ENCODE measurements at places on chromosomes 7 and 10.

- DNase-seq, result no peak
Observed at GRCh38 chr7:70068531-70068930, 470.3 kb downstream of the AUTS2 start.

DNA sequence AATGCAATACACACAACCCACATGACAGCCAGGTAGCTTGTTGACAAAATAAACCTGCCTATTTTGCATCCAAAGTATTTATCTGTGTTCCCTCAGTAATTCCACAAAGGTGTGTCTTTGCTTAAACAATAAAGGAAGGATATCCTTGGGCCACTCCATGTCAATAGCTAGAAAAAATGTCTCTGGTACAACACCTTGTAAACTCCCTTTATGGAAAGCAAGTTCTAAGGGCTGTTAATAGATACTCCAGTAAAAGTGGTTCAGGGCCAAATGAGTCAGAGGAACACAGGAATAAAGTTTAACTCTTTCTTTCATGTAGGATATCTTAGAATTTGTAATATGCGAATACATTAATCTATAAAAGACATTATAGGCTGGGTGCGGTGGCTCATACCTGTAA lies 96.9 kb upstream of the LRRTM3 start:
- no peak for DNase-seq

DNA sequence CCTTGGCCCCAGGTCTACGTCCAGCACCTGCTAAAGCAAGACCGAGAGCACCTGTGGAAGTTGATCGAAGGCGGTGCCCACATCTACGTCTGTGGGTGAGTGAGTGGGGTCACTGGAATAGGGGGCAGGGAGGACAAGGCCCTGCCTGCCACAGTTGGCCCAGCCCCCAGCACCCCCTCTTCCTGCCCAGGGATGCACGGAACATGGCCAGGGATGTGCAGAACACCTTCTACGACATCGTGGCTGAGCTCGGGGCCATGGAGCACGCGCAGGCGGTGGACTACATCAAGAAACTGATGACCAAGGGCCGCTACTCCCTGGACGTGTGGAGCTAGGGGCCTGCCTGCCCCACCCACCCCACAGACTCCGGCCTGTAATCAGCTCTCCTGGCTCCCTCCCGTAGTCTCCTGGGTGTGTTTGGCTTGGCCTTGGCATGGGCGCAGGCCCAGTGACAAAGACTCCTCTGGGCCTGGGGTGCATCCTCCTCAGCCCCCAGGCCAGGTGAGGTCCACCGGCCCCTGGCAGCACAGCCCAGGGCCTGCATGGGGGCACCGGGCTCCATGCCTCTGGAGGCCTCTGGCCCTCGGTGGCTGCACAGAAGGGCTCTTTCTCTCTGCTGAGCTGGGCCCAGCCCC lies 8.1 kb downstream of the TMEM120A start:
- no peak for DNase-seq

DNA sequence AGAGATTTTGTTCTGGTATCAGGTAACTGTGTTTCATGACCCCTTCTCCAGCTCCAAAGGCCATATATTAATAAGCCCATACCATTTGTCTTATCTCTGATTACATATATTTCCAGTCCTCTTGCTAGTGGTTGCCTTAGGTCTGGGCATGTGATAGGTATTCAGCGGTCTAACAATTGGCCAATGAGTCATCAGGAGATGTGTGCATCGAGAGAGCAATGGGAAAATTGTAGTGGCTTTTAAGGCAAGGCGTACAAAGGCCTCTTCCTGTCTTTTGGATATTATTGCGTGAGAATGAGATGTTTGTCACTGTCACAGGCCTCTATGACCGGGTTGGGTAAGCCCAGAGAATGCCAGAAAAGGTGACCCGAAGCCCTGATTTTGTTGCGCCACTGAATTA lies 38.6 kb upstream of the SFRP5 start:
- peak; percentile 19 for DNase-seq

DNA sequence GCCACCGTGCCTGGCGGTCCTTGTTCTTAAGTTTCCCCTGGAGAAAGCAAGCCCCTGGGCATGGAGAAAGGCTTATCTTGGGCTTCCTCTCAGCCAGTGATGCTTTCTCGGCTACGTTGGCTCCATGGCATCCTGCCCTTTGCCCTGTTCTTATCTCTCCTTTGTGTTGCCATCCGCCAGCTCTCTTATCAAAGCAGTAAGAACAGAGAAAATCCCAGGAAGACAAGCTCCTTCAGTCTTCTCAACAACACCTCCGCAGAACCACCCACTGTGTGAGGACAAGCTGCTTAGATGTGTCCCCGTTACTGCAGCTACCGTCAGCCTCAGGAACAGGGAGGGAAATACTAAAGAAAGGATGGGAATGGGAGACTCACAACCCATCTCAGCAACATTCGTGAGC lies 3.3 kb downstream of the PLEKHS1 start:
- no peak for DNase-seq

DNA sequence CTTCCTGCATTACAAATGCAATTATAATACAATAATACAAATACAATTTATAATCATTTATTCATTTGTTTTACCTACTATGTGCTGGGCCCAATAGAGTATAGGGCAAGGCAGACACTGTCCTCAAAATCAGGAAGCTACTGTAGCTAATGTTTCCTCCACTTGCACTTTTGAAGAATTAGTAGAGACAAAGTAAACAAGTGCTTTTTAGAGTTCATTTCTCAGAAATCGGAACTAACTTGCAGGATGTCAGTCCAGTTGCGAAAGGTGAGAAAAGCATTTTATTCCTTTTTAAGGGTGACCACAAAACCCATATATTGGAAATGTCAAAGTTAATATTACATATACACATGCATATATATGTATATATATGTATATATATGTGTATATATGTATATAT lies 14.2 kb downstream of the ADRB1 start:
- DNase-seq, result peak; percentile 79

DNA sequence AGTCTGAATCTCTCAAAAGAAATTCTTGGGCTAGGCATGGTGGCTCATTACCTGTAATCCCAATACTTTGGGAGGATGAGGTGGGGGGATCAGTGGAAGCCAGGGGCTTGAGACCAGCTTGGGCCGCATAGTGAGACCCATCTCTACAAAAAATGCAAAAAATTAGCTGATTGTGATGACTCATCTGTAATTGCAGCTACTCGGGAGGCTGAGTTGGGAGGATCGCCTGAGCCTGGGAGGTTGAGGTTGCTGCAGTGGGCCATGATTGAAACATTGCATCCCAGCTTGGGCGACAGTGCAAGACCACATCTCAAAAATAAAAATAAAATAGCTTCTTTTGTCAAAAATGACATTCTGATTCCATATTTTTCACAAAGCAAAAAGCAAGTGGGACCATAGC lies 644.8 kb upstream of the FOXK1 start:
- DNase-seq, result no peak

DNA sequence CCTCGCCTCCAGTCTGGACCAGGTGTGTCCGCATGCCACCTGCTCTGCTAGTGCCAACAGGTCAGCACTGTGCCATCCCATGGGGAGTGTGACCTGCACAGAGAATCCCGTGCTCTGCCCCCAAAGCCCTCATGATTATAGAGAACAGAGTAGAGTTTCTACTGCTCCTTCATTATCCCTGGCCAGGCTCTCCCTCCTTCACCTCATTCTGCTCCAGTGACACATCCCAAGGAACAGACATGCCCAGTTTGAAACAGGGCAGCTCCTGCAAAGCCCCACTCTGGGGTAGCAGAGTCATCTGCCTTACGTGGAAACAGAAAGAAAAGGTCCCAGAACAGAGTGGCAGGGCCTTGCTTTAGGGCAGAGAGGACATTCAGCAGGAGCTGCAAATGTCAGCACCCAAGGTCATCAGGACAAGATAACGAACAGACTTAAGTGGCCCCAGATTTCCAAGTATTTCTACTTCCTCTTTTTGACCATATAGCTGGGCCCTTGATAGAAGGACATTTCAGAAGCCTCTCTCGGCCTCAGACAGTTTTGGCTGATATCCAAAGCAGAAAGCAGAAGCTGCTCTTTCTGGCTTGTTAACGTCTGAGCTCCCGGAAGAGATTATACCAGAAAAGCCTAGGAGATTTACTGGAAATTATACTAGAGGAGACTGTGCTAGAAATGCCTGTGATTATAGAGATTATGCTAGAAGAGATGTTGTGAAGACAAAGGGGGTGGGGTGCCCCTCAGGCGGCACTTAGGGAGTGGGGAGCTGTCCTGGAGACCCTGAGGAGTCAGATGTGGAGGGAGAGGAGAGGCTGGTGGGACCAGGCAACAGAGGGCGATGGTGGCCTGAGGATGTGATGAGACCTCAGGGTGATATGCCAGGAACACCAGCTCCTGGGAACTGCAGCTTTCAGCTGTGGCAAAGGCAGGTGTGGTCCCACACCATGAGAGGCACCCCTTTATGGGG lies 12.6 kb downstream of the TMEM176B start:
- DNase-seq, result peak; percentile 98

DNA sequence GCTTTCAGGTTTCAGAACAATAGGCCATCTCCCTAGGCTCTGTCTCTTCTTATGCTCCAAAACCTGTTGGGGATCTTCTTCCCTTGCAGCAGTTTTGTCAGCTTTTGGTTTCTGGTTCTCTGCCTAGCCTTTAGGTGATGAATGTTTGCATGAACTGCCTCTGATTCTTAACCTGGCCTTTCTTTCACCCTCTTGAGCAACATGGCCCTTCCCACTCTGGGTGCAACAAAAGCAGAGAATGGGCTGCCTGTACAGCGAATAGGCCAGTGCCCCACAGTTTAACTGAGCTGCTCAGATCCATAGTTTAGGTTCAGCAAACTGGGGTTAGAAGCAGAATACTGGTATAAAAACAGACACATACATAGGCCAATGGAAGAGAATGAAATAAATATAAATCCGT lies 18.1 kb upstream of the NUP205 start:
- DNase-seq, result no peak

- DNase-seq, result peak; percentile 70
Observed at GRCh38 chr7:133645884-133646391, 393.1 kb downstream of the EXOC4 start.

DNA sequence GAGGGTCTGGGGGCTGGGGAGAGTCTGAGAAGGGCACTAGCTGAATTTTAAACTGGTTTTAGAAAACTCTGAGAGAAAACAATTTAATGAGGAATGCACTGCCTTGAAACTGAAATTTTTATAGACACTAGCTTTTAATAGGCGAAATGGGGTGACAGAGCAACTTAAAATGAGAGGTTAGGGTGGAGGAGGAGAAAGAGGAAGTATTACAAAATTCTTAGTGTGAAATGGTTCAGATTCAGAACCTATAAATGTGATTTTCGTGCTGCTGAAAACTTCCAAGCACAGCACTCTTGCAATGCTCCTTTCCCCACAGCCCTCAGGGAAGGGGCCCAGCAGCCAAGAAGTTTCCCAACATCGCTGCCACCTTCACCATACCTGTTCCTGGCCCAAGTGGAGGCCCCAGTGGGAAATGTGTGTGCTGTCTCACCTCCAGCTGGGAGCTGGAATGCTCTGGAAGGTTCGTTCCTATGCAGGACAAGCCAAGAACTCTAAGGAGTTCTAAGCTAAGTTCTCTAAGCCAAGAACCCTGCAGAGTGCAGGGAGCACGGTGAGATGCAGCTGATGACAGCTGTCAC lies 60.0 kb downstream of the ATXN7L1 start:
- peak; percentile 50 for DNase-seq

GRCh38 chr10:117454502-117454901 lies 79.3 kb upstream of the PDZD8 start:
- peak; percentile 77 for DNase-seq

- peak; percentile 54 for DNase-seq
Observed at GRCh38 chr10:99769706-99770105, 12.7 kb upstream of the ABCC2 start.

DNA sequence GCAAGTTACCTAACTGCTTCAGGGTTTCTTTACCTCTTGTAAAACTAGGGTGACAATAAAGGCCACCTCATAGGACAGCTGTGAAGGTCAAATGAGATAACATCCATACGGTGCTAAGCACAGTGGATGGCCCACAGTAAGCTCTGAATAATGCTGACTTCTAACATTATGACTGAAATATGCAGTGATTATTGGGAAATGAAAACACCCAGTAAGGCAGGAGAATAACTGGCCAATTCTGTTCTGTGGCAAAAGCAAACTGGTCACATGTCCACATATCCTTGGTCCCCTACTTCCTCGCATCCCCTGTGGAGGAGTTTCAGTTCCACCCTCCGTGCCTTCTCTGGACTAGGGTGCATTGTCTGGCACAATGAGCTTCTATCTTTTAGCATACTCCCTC lies 1.4 kb downstream of the CUBN start:
- DNase-seq, result peak; percentile 85

DNA sequence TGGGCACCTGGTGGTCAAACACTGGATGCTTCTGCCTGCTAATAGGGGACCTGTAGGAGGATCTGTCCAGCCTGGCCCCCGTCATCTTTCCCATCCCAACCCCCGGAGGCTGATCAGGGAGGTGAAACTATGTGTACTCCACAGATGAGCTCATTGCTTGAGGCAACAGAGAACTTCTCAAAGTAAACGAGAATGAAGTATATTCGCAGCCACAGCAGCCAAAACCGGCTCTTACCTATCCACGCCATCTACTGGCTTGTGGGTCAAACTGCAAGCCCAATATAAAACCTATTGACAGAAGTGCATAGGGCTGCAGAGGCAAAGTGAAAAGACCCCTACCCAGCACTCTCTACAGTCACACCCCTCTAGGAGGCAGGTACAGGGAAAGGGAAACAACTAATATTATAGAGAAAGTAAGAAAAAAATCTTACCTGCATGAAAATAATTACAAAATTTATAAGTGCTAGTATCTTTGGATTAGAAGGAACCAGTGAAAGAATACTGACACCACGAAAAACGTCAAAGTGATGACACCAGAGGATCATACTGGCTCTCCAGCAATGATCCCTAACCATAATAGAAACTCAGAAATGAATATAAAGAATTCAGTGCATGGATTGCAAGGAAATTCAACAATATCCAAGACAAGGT lies 973.5 kb downstream of the ANKRD7 start:
- DNase-seq, result peak; percentile 58

GRCh38 chr7:108440613-108441012 lies 15.6 kb downstream of the NRCAM start:
- no peak for DNase-seq

GRCh38 chr10:73837072-73837471 lies 25.7 kb upstream of the NDST2 start:
- no peak for DNase-seq

DNA sequence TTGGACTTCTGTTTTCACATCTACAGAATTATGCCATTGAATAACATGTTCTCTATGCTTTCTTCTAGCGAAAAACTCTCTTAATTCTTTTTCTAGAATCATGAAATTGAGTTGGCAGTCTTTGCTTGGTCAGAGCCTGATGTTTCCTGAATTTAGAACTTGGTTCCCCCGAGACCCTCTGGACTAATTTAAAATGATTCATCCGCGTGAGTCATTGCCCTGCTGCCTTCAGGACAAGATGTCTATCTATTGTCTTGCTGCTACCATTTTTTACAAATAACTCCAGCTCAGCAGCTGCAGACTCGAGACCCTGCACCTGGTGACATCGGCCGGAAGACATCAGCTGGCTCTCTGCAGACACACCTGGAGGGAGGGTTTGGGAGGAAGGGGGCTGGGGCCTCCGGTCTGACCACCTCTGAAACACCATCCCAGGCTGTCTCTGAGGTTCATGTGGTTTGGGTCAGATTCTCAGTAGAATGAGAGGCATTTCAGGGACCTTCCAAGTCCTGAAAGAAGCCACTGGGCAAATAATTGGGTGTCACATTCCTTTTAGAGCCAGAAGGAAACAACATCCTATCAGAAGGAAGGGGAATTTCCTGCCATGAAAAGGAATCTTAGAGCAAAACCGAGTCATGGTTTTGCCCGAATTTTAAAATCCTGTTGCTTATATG lies 20.9 kb upstream of the KLF6 start:
- DNase-seq, result peak; percentile 48
